EL (cell line): ENCODE measurements at places on chromosomes 12 and 14.

GRCh38 chr14:35416108-35416750 lies 11.7 kb upstream of the NFKBIA start:
- peak; percentile 51 for DNase-seq

GRCh38 chr14:95606266-95606665 lies 71.4 kb downstream of the GLRX5 start:
- no peak for DNase-seq

DNA sequence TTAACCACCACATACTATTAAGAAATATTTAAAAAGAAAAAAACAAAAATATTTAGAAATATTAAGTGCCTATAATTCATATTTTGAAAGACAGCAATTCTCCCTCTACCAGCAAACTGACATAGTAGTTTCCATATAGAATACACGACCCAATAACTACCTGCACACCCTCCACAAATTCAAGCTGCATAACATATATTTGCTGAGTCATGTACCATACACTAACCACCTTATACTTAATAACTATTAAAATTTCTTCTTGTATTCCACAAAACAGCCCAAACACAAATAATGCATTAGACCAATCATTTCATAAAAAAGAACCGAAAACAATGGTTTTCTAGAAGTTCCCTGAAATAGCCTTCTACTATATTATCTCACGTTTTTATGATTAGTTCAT lies 21.7 kb downstream of the GTF2A1 start:
- no peak for DNase-seq

- no peak for DNase-seq
These were observed 186.5 kb upstream of the HMGA2 start for GRCh38 chr12:65637774-65638173.

DNA sequence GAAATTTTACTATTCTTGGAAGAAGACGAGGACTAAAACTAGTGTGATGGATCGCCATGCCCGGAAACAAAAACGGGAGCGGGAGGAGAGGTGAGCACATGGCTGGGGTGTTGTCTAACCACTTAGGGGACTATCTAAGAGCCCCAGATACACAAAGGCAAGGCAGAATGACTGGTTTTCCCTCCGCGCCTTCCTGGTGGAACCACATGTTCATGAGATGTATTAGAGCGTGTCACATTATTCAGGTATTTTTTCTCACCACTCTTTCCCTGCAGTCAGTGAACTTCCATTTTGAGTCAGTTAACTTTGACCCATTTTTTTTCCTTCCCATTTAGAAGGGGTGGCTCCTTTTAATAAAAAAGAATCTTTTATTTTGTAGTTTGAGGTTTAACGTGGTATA lies 68.8 kb upstream of the TRAF3 start:
- DNase-seq: no peak

DNA sequence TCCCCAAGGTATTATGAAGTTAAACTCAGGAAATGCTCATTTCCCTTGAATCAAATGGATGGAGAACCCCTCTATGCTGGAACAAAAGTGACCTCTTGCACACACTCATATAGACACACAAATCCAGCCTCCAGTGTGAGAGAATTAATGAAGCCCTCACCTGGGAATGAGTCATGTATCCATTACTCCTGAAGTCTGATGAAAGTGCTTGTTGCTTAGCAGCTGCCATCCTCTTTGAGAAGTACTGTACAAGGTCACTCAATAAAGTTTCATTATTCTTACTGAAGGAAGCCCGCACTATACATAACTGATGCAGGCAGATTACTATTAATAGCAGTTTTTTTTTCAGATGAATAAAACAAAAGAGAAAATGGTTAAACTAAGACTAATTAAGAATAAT lies 102.3 kb downstream of the RERG start:
- DNase-seq: no peak

DNA sequence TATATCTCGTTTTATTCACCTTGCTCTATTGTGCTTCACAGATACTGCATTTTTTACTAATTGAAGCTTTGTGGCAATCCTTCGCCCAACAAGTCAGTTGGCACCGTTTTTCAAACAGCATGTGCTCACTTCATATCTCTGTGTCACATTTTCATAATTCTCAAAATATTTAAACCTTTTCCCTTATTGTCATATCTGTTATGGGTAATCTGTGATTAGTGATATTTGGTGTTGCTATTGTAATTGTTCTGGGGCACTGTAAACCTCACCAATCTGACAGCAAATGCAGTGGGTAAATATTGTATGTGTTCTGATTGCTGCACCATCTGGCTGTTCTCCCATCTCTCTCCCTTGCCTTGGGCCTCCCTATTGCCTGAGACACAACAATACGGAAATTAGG lies 191.3 kb downstream of the BTG1 start:
- no peak for DNase-seq

- peak; percentile 28 for DNase-seq
These were observed 222.6 kb downstream of the CEP128 start for GRCh38 chr14:80718940-80719339.

GRCh38 chr14:78593949-78594348 lies 423.8 kb downstream of the NRXN3 start:
- no peak for DNase-seq

GRCh38 chr14:93532541-93532940 lies 101.8 kb downstream of the UNC79 start:
- no peak for DNase-seq

DNA sequence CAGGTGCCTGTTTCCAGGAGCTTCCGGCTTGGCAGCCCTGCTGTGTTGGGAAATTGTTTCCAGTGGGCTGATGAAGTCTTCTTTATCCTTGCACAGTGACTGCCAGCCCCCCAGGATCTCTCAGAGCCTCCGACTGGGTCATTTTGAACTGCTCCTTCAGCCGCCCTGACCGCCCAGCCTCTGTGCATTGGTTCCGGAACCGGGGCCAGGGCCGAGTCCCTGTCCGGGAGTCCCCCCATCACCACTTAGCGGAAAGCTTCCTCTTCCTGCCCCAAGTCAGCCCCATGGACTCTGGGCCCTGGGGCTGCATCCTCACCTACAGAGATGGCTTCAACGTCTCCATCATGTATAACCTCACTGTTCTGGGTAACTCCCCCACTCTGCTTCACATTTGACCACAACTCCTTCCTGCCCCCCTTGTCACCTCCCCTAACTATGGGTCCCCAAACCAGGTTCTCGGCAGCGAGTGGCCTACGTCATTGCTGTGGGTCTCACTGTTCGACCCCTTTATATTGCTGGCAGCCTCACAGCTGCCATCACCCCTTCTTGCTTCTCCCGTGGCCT lies 2.3 kb downstream of the LAG3 start:
- DNase-seq: no peak

- no peak for DNase-seq
These were observed 102.0 kb downstream of the PRMT8 start for GRCh38 chr12:3592856-3593625.

DNA sequence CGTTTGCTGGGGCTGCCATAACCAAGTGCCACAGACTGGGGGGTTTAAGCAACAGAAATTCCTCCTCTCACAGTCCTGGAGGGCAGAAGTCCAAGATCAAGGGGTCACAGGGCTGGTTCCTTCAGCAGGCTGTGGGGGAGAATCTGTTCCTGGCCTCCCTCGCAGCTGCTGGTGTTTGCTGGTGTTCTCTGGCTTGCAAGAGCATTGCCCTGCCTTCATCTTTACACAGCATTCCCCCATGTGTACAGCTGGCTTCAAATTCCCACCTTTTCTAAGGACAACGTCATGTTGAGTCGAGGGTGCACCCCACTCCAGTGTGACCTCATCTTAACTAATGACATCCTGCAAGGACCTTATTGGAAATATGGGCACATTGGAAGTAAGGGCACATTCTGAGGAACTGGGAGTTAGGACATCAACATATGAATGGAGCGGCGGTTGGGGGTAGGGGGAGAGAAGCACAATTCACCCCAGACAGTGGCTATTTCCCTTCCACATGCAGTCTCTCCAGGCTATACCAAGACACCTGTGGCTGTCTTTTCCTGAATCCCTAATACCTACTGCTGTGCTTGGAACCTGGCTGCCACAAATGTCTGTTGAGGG lies 123.6 kb downstream of the FOXN3 start:
- DNase-seq: no peak

DNA sequence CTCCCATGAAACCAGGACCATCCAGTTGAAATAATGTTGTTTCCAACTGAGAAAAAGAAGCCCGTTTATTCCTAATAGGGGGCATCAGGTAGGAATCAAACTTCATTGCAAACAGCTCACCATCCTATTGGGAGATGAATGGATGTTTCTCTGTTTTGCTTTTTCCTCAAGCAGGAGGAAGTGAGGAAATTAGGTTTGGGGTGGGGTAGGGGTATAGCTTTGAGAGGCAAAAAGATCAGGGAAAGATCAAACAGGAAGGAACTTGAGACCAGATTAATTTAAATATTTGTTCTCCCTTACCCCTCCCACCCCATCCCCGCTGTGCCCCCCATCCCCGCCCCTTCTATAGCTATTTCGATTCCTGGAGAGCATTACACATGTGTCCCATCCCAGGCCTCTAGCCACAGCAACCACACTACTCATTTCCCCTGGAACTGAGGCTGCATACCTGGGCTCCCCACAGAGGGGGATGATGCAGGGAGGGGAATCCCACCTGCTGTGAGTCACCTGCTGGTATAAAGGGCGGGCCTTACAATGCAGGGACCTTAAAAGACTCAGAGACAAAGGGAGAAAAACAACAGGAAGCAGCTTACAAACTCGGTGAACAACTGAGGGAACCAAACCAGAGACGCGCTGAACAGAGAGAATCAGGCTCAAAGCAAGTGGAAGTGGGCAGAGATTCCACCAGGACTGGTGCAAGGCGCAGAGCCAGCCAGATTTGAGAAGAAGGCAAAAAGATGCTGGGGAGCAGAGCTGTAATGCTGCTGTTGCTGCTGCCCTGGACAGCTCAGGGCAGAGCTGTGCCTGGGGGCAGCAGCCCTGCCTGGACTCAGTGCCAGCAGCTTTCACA lies at the start of gene IL23A:
Gene IL23A, plus strand, starts transcription at position 577 of the 850 bp plus-strand sequence. Its CDS starts 161 bp downstream, at position 738.
- DNase-seq: peak; percentile 31

DNA sequence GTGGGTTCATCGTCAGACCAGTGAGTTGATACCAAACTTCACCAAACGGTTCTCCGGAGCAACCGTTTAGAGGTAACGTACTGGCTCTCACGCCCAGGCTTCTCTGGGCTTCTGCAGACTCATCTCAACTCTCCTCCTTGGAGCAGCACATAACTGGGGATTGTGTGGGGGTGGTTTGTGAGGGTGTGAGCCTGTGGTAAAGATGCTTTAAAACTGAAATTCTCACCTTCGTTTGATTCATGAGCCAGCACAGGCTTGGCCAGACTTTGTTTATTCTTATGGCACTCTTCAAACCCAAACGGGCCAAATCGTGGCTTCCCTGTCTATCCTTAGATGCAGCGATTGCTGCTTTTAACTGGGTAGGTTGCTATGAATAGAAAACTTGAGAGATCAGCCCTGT lies 121.3 kb downstream of the SAMD4A start:
- DNase-seq: no peak
